ENCODE measurements at places on chromosomes 11 and 22.

GRCh38 chr11:125663910-125664309, 16.7 kb downstream of the ACRV1 start:
- DNase-seq: no peak

- DNase-seq: peak; percentile 8
Observed at GRCh38 chr22:38298312-38299005, 18.8 kb downstream of the CSNK1E start.

DNA sequence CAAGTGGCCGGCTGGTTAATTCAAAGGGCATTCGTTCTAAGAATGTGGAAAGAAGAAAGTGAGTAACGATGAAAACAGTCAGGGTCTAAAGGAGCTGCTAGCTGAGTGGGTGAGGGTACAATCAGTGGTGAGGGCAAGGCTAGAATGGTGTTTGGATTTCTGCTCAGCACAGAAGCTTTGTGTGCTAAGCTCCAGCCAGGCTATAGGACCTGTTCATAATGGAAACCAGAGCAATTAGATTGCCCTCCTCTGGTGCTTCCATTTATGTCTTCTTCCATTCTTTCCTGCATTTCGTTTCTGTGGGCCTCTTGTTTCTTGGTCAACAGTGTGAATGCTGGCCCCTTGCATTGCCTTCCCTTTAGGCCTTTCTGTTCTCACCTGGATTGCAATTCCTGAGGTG, 572.9 kb upstream of the CHORDC1 start:
- no peak for DNase-seq

GRCh38 chr11:106133529-106133928, 56.1 kb downstream of the AASDHPPT start:
- no peak for DNase-seq

- DNase-seq: peak; percentile 11
Observed at GRCh38 chr22:29799217-29799680, 32.1 kb downstream of the UQCR10 start.

- no peak for DNase-seq
Observed at GRCh38 chr11:42049186-42049585, 589.7 kb upstream of the LRRC4C start.

GRCh38 chr11:17613428-17613962, 66.4 kb downstream of the OTOG start:
- DNase-seq: no peak

DNA sequence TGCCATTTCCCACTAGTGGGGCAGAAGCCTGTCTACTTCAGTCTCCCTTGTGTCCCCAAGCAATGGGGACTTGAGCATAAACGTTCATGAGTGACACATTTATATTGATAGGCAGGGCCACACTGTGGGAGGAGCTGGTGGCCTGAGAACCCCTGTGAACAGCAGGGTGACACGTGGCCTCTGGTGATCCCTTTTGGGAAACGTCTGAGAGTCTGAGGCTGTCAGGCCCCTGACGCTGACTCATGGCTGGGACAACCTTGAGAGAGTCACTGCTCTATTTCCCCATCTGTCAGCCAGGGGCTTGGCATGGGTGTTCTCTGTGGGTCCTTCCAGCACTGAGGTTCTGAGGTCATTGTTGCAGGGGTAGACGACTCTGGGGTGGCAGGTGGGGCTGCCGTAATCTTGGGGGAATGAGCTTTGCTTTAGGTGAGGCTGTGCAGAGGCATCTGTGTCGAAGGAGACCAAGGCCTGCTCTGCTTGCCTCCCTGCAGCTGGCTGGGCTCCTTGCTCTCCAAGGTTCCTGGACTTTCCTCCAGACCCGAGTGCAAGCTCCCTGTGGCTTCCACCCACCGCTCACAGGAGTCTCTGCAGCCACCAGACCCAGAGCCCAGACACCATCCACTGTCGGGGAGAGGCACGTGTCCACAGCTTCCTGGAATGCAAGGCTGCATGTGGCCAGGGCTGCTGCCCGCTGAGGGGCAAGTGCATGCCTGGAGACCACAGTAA, 54.7 kb downstream of the SMIM38 start:
- DNase-seq: peak; percentile 9

DNA sequence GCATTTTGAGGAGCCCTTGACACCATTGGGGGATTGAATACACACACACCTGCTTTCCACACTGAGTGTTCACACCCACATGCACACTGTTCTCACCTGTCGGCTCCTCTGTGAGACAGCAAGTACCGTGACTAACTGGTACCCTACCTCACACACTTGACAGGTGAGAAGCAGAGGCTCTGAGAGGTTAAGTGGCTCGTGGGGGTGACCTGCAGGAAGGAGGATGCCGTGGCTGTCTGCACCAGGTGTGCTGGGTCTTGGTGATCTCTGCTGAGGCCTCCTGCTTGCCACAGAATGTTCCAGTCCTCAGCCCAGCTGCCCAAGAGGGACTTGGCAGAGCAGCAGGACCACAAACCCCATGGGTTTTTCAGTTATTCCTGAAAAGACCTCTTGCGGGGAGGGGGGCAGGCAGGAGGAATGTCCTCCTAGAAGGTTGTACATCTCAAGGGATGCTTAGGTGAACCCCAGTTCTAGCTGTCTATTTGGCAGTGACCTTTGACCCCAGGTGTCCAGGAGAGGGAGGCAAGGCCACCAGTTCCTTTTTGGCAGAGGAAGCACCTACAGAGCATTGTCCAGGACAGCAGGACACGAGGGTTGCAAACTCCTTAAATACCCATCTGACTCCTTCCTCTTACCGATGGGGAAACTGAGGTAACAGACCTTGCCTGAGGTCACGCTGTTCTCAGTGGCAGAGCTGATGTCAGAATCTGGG, 66.0 kb downstream of the SHISAL1 start:
- no peak for DNase-seq

- DNase-seq: no peak
Observed at GRCh38 chr11:65844231-65844872, 10.6 kb downstream of the SNX32 start.

DNA sequence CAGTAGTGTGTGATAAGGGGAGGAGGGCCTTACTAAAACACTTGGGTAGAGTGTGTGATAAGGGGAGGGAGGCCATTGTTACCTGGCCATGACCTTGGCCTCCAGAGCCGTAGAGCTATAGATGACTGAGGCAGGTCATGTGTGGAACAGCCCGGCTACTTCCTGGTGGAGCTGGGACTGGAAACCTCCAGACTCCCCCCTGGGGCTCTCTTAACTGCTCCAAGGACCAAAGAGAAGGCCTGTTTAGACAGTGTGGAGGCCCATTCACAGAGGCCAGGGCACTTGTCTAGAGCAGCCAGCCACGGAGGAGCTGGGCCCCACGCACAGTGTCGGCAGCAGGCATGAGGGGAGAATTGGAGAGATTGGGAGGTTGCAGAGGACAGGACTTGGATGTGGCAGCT, 12.5 kb upstream of the MICALL1 start:
- no peak for DNase-seq

GRCh38 chr11:46307785-46308341, 30.4 kb downstream of the CREB3L1 start:
- DNase-seq: no peak

DNA sequence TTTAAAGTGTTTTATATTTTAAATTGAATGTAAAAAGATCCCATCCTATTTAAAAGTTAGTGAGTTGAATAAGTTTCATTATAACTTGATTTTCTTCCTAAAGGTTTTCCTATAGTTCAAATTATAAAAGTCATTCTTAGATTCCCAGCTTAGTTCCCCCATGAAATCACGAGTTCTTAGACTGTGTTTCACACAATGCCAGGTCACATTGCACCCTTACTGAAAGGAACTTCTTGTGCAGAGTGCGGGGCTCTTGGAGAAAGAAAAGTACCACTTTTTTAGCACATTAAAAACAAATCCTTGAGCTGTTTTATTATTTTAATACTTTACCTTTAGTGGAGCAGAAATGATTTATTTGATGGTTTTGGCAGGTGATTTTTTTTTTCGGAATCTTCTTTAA, 15.6 kb downstream of the GRAP2 start:
- no peak for DNase-seq

DNA sequence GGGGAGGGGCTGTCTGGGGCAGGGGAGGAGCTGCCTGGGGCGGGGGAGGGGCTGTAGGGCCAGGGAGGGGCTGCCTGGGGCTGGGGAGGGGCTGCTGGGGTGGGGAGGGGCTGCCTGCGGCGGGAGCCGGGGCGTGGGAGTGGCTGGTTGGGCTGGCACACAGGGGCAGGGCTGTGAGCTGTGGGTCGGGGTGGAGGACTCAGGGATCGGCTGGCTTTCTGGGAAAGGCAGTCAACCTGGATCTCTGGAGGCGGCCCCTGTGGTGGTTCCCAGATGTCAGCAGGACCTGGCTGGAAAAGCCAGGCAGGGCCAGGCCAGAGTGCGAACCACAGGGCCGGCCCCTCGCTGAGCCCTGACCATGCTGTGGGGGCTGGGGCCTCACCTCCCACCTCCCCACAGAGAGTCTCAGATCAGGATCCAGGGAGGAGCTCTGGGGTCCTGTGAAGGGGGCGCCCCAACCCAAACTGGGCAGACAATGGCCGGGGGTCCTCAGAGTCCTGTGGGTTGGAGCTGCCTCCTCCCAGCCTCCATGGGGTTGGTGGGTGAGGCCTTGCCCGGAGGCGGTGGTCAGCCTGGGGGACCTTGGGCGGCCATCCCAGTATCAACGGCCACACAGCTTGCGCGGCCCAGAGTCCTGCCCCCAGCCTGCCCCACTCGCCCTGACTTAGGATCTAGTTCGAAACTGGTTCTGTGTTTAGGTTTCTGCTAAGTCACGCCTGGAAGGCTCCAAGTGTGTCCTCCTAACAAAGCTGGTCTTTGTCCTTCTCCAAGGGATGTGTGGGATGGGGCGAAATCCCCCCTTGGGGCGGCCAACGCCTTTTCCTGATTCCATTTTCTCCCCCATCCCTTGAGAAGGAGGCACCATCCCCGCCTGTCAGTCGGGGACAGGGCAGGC, 1.9 kb downstream of the MUC5B start:
- no peak for DNase-seq

- no peak for DNase-seq
Observed at GRCh38 chr11:118100691-118101232, 14.0 kb upstream of the SMIM35 start.

- no peak for DNase-seq
Observed at GRCh38 chr11:42239188-42239587, 779.7 kb upstream of the LRRC4C start.

GRCh38 chr11:69828276-69828970, 9.2 kb upstream of the FGF3 start:
- no peak for DNase-seq

GRCh38 chr22:44023404-44024287, 456 bp upstream of the PARVB start:
- DNase-seq: peak; percentile 27

- DNase-seq: no peak
Observed at GRCh38 chr22:24938741-24939341, 7.7 kb downstream of the LHFPL7 start.

DNA sequence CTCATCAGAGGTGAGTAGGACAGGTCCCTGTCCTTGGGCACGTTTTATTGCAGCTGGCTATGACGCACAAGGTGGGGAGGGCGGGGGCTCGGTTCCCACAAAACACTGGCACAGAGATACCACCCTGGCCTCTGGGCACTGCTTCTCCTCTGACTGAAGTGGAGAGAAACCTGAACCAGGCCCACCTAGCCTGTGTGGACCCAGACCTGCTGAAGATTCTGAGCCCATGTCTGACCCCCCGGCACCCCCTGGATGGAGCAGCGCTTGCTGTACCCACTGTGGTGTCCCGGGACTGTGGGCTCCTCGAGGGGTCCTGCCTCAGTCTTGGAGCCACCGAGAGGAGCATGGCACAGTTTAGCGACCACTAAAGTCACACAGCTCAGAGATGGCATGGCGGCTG, 72.6 kb downstream of the PARVB start:
- no peak for DNase-seq

- no peak for DNase-seq
Observed at GRCh38 chr22:45425101-45425500, 11.6 kb downstream of the RIBC2 start.

DNA sequence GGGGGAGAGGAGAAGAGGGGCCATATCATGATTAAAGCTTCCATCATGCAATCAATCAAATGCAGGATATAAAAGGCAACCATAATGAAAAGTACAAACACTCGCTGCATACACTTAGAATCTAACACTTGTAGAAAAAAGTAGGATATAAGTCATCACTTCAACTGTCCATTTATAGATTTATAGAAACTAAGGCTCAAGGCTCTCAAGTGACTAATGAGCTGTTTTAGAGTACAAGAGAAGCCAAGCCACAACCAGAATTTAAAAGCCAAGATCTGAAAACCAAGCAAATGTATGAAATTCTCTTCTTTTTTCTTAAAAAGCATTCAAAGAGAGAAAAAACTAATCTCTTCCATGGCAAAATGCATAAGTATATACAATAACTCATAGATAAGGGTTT, 160.2 kb upstream of the BLID start:
- DNase-seq: no peak

DNA sequence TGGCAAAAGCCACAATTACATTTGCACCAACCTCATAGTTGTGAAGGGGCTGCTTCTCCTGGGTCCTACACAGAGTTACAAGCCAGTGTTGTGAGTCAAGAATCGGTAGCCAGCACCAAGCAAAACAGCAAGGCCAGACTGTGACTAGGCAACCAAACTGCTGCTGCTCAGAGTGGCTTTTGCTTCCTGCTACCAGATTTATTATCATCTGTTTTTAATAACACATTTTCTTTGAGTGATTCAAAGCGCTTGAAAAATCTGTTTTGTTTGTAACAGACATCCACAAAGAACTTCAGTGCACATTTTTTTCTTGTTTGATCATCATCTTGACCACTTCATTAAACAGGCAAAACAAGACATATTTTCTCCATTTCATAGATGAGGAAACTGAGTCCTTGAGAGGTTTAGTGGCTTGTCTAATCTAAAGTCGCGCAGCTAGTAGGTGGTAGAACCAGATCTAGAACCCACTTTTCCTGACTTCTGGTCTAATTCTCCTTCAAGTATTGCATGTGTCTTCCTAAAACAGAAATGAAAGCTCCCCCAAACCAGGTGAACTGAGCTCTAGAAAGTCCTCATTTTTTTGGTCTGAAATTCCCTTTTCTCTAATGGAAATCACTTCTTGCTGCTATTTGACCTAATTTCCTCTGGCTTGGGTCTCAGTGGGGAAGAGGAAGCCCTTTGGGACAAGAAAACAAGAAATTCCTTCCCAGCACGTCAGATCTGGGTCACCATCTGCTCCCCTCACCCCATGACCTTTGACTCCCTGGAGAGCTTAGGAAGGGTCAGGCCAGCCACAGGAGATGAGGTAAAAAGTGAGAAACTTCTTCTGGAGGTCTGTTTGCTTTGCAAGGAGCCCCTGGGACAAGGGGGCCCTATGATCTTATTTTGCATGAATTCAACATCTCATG, 39.9 kb downstream of the CWC15 start:
- no peak for DNase-seq

DNA sequence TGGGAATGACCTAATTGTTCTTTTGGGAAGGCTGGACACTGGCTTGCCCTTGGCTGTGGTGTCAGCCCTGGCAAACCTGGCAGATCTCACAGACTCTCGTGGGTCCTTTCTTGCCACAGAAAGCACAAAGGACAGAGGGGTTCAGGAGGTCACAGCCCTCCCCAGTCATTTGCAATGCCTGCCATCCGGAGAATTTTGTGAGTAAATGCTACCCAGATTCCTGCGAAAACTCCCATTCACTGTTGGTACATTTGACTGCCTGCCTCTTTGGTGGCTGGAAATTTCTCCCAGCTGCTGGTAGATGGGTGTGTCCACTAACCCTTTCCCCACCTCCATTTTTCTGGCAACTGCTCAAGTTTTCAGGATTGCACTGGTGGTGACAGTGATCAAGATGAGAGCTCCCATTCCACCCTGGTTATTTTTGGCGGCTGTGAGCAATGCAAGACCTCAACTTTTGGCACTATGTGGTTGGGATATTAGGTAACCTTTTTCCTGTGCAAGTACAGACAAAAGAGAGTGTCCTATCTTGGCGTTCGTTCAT, 155.7 kb downstream of the NAV2 start:
- no peak for DNase-seq

All from bone marrow (tissue), 2 donors.